ENCODE measurements at places on chromosomes 1 and 21. TPM values are rescaled to one million over a fixed set of nuclear protein-coding genes. Genes with fewer than 3 reads are reported as not detected.

- no peak for DNase-seq
Observed at GRCh38 chr1:43463479-43463878, 9.7 kb upstream of the HYI start.

- DNase-seq, result no peak
Observed at GRCh38 chr1:14748151-14748550, 149.7 kb downstream of the KAZN start.

GRCh38 chr1:162025541-162025940 lies 1.9 kb upstream of the OLFML2B start:
- no peak for DNase-seq

- DNase-seq, result no peak
Observed at GRCh38 chr1:30571380-30571779, 152.0 kb downstream of the MATN1 start.

LCE1C gene
- not detected for total RNA-seq

ANKRD34A gene
- 1.5 TPM for total RNA-seq

DNA sequence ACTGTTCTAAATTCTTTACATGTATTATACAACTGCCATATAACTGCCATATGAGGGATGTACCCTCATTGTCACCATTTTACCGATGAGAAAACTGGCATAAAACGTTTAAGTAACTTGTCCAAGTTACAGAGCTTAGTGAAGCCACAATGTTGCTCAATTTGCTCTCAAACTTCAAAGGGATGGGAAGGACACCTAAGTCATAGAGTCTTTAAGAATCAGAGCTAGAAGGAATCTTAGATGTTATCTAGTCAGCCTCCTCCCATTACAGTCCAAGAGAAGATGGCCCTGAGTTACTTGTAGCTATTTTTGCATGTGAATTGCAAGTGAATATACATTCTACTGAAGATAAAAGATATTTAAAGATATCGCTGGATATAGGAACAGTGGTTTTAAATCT lies 31.7 kb downstream of the SELL start:
- no peak for DNase-seq

- no peak for DNase-seq
Observed at GRCh38 chr1:27689423-27690173, 17.6 kb upstream of the IFI6 start.

DNA sequence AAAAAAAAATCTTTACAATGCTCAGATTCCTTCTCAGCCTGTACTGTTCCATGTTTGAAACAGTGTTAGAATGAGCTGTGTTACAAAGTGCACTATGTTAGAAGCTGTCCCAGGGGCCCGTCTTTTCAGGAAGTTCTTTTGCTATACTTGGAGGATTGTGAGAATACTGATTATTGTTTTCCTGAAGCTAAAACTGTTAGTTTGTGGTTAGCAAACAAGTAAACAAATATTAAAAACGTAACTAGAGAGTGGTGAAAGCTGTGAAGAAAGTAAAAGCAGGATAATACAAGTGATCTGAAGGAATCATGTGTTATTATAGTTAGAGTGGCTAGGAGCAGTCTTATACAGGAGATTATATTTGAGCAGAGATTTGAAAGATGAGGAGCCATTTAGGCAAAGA lies 35.6 kb downstream of the CAMSAP2 start:
- DNase-seq, result no peak

DNA sequence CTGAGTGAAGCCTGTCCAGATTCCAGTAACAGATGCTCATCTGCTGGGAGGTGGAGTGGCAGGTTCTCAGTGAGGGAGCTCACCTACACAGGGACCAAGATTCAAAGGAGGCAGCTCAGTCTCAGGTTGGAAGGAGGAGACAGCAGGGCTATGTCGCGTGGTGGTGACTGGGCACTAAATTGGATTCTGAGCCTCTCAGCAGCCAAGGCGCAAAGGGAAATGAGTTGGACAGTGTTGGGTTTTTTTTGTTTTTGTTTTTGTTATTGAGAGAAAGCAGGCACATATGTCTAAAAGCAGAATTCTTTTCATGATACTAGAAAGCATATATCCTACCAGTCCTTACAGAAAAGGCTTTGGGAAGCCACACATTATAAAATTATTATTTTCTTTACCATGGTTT lies 26.2 kb downstream of the UMODL1 start:
- DNase-seq, result no peak

CACNA1S gene
- total RNA-seq, result not detected

ATF3 gene
- total RNA-seq, result 27.6 TPM
